ENCODE measurements at places on chromosomes 3 and 15.

- no peak for DNase-seq
Observed at GRCh38 chr3:194029846-194030245, 106.1 kb upstream of the HES1 start.

- no peak for DNase-seq
Observed at GRCh38 chr3:72614394-72615074, 233.7 kb downstream of the SHQ1 start.

GRCh38 chr3:126617571-126617970, 37.4 kb downstream of the TXNRD3 start:
- no peak for DNase-seq

DNA sequence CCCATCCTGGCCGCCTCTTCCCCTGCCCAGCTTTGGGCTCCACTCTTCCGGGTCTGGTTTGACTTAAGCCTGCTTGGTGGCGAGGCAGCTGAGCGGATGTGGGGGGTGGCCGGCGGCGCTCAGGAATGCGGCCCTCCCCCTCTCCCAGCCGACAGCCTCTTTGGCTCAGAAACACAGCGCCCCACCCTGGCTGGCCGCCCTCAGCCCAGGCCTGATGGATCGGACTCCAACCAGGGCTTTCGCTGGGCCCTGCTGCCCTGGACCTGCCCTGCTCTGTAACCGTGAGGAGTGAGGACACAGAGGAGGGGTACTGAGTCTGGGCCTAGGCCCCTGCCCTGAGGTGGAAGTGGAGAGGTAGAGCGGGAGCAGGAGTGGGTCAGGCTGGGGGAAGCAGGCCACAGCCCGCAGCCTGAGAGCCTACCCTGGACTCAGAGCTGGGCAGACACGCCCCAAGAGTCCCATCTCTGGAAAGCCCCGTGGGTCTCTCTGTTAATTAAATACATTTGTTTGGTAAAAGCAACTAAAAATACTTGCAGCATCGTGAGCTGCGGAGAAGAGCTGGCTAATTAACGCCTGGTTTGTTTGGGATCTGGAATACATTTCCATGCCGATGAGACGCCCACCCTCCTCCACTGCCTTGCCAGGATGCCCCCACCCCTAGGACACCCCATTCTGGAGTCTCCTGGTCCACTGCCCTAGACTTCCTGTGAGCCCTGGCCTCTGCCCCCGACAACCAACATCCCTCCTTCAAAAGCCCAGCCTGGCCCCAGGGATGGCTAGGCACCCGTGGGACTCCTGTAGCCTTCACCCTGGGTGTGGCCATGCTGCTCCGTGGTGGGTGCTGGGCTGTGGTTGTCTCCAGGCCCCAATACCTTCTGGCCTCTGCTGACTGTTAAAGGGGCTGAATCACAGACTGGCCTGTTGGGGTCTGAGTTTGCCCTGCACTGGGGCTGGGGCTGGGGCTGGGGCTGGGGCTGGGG, 19.6 kb downstream of the PLXNA1 start:
- DNase-seq, result no peak

DNA sequence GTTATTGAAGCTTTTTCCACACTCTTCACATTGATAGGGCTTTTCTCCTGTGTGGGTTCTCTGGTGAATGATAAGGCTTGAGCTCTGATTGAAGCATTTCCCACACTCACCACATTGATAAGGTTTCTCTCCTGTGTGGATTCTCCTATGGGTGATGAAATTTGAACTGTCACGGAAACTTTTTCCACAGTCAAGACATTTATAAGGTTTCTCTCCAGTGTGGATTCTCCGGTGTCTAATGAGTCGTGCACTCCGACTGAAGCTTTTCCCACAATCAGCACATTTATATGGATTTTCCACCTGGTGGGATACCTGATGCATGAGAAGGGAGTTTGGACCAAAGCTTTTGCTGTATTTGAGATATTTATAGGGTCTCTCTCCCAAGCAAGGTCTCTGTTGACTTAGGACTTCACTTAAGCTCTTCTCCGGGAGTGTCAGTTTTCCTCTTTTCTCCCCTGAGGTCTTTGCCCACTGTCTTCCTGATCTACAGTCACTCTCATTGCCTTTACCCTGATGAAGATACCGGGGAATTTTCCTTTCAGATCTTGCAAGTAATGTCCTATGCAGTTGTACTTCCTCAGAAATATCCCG, 9.4 kb downstream of the ZSCAN29 start:
- DNase-seq, result no peak

DNA sequence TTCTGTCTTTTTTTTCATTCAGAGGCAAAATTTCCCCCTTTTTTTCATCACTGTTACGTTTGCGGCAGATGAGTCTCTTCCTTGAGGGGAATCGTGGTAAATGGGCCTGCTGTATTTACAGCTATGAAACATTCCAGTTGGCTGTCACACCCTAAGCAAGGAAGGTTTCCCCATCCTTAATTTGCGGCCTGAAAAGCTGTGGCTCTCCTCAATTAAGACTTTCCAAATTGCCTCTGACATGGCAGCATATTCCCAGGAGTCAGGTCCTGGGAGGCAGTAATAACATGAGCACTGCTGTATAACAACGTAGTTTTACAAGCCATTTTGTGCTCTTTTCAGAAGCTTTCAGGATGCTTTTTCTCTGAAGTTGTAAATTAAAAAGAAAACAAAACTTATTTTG, 420.9 kb downstream of the LPP start:
- DNase-seq, result no peak

DNA sequence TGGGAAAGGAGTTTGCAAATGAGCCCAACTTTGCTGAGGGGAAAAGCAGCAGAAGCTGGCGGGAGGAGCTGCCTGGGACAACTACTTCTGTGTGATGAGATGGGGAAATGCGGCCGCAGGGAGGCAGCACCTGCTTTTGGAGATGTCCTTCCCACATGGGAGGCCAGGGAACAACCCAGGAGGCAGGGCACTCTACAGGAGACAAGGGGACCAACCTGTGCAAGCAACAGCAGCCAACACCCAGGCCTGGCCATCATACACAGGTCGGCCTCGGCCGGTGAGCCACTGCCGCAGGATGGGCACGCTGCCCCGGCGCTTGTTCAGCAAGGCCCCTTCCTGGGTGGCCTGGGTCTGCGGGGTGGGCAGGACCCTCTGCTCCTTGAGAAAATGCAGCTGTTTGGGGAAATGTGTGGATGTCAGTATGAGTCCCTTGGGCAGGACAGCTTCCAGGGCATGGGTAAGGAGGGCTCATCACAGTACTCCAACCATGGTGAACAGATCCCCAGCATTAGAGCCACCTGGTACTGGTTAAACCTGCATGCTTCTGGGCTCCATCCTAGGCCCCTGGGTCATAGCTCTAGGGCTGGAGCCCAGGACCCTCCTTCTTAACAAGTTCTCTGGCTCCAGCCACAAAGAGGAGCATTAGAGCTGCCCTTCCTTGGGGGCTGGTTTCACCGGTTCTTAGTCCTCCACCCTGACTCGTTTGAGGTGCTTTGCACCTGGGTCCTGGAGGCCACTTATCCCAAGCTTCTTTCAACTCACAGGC, 11.6 kb downstream of the EPB42 start:
- DNase-seq, result no peak

GRCh38 chr3:59908280-59908679, 858.5 kb upstream of the CFAP20DC start:
- no peak for DNase-seq

- DNase-seq, result no peak
Observed at GRCh38 chr3:49026536-49026935, 2.7 kb downstream of the IMPDH2 start.

DNA sequence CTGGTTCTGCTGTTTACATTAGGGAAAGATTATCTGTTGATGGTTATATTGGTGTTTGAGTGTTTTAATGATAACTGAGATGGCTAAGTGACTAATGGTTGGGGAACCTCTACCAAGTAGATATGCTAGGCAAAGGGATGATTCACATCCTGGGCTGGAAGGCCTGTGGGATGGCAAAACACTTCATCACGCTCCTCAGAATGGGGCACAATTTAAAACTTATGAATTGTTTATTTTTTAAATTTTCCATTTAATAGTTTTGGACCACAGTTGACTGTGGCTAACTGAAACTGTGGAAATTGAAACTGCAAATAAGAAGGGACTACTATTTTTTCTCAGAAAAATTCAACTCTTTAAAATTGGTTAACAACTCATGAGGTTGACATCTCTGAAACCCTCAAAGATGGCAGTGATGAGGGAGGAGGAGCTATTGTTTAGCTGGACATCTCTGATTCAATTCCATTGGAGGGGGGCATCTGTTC, 100.5 kb upstream of the ZBED2 start:
- no peak for DNase-seq

DNA sequence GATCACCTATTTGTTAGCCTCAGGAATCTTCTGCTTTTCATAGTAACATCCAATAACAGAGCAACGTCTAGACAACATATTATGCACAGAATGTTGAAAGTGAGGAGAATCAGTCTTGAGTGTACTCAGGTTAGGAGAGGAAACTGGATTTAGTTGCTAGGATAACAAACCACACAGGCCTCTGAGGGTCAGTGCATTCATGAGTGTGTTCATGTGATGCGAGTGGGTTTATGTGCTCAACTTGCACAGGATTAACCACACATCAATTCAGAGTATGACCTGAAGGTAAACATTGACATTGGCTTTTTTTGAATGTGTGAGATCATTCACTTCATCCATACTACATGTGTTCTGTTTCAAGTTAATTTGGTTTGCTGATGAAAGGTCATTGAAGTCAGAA, 287.6 kb downstream of the DIPK2A start:
- no peak for DNase-seq

- no peak for DNase-seq
Observed at GRCh38 chr15:68885070-68885469, 45.3 kb upstream of the SPESP1 start.

DNA sequence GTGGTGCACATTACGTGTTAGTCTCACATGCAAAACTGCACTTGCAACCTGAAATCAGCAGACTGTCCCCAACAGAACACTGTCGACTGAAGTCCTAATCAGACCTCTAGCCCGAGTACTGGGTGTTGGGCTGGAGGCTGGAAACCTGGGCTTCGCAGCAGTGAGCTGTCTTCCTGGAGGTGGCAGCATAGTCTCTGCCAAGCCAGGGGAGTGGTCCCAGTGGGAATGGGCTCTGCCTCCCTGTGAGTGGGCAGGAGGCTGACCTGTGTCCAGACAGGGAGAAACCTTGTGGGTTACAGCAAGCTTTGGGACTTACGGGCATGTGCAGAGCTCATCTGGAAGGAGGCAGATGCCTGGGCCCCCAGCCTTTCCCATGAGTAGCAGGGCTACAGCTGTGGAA, 38.2 kb upstream of the MYZAP start:
- DNase-seq, result no peak

Measured in stimulated activated CD8-positive, alpha-beta memory T cell treated with anti-CD3 and anti-CD28 coated beads, Interleukin-4, amount 100 ng/mL, for 48 hours (primary cell).